Stimulated activated CD4-positive, alpha-beta T cell treated with anti-CD3 and anti-CD28 coated beads, Interleukin-4, amount 100 ng/mL, for 48 hours (primary cell): ENCODE measurements at places on chromosomes 11 and 22.

GRCh38 chr11:2781408-2782274 lies 81.8 kb upstream of the KCNQ1OT1 start:
- DNase-seq, result no peak

DNA sequence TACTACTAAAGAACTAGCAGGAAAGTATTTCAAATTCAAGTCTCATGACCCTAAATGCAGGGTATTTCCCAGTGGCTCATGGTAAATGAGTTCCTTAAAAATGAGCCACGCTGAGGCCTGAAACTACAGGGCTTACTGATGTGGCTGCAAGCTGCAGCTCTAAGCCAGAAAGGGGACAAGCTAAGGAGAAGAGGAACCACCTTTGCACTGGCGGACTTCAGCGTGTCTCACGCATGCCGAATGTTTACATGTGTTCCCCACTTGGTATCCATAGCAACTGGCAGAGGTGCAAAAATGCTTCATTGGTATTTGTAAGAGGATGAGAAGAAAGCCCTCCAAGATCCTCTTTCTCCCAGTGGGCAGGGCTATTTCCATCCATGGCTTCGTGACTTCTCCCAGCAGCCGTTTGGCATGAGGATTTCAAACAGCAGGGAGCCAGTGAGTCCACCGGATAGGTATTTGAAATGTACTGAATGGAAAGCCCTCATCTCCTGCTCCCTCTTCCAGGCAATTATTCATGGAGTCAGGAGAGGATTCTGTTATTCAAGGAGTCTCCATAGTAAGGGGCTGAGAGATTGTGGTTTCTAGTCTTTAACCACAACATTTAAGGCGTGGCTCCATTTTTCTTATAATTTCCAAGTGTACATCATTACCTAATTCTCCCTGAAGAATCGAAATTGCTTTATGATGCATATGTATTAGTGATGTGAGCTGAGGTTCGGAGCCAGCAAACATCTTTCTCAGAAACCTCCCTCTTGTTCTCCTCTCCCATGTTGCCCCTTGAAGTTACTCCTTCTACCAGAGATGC lies 55.3 kb upstream of the CD44 start:
- DNase-seq, result peak; percentile 52

- no peak for DNase-seq
Observed at GRCh38 chr11:102225689-102226568, 91.4 kb upstream of the BIRC3 start.

- no peak for DNase-seq
Observed at GRCh38 chr22:20198557-20199319, 47.9 kb upstream of the CCDC188 start.

- DNase-seq, result no peak
Observed at GRCh38 chr11:117604336-117604995, 192.6 kb downstream of the DSCAML1 start.

DNA sequence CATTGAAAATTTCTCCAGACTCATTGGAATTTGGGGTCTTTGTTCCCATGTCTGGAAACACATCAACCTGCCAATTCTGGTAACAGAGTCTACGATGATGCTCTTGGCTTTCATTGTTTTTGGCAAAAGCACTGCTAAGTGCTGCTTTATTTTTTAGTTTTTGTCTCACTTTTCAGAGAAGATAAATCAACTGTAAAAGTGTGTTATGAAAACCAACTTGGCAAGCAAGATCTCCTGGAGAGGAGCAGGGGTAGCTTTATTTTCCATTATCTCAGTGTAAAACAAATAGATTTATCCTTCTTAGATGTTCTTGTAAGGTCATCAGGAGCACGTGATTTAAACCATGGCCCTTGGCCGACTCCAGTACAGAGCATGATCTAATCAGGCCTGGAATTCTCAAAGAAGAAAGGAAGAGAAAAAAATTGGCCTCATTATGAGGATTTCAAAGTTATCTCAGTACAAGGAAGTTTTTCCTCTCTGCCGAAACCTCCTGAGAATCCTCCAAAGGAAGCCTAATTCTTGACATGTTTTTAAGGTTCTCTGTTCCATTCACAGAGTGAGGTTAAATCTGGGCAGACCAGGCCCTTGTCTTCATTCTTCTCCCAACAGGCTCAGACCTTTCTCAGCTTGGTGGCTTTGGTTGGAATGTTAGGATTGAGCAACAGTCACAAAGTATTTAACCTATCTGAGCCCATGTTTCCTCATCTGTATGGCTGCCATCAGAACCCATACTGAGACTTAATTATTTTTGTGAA lies 16.4 kb upstream of the PAMR1 start:
- no peak for DNase-seq

GRCh38 chr11:38612701-38613100 lies 2014.7 kb upstream of the RAG2 start:
- no peak for DNase-seq

DNA sequence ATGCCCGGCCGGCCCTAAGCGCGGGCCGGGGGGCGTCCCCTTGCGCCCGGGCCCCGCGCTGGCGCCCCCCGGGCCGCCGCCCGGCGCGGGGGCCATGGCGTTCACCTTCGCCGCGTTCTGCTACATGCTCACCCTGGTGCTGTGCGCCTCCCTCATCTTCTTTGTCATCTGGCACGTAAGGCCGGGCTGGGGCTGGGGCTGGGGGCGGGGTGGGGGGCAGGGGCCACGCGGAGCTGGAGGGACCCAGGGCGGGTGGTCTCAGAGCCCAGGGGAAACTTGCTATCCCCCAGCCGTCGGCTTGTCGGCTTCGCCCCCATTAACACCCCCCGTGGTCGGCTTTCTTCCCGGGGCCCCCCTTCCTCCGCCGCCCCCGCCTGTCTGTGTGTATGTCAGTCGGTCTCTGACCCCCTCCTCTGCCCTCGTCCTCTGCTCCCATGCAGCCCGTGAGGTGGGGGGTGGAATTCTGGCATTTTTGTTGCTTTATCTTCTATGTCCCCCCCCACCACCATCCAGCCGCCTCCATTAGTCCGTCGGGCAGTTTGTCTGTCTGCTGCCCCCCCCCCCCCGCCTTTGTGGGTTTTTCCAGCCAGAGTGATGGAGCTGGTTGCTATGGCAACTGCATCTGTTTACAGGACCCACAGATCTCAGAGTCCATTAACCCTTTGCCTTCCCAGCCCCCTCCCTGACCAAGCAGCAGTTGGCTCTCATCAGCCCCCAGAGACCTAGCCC lies 552 bp downstream of the CNIH2 start:
- no peak for DNase-seq

DNA sequence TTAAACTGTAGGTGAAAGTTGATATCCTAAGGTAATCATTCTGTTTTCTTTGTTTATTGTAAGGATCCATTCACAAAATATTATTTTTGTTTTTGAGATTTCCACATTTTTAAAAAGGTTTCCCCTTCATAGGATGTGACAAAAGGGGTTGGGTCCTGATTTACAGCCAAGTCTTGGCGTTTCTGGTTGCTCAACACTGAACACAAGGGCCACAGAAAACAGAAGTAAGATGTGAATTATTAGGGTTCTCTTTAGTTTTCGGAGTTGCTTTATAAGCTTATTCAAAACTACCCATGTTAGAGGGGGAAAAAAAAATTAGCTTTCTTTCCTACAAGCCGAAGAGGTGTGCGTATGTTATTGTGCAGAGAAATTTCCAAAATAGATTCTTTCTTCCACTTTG lies 30.0 kb upstream of the FLI1 start:
- no peak for DNase-seq

DNA sequence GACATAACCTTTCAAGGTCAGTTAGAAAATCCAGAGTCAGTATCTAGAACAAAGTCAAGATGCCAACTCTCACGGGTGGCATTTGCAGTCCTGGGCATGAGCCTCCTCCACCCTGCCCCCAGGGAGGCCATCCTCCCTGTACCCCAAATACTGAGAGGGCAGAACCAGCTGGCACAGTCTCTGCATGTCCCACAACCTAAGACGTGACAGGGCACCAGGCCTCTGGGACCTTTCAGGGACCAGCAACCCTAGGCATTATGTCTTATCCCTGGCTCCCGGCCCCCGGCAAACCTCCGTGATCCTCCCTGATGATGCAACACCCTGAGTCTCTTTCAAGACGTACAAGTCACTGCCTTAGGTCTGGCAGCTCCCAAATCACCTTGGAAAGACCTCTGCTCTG lies 2.0 kb downstream of the MB start:
- DNase-seq, result no peak

GRCh38 chr22:23744001-23744400 lies 6.9 kb downstream of the ZNF70 start:
- DNase-seq, result no peak

DNA sequence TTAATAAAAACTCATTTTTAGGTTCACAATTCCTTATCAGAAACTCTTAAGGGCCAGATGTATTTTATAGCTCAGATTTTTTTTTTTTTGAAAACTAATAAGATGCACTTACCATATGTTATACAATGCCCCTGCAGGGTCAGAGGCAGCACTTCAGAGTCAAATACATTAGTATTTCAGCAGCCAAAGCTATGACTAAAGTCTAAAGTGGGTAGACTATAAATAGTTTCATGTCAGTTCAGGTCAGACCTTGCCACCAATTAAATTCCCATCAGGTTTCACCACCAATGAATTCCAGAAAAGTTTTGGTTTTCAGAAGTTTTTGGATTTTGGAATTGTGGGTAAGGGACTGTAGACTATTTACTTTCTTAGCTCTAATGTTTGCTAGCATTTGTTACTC lies 75.9 kb downstream of the FAM83F start:
- no peak for DNase-seq

DNA sequence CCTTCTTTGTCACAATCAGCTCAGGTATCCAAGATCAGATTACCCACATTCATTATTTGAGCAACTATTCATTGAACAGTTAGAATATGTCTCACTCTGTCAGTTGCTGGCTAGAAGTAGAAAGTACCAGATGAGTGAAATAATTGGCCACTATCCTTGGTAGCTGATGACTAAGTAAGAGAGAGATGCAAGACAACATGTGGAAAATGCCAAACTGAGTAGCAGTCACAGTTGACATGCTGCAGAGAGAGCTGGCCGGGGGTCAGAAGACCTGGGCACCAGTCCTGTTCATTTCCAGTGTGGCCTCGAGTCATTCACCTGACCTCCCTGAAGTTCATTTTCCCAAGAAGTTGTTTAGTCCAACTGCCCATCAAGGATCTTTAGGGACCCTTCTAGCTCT lies 22.5 kb upstream of the SMIM35 start:
- no peak for DNase-seq

- no peak for DNase-seq
Observed at GRCh38 chr11:94254214-94254613, 50.2 kb upstream of the IZUMO1R start.

- no peak for DNase-seq
Observed at GRCh38 chr11:104075706-104076105, 39.3 kb downstream of the DDI1 start.

DNA sequence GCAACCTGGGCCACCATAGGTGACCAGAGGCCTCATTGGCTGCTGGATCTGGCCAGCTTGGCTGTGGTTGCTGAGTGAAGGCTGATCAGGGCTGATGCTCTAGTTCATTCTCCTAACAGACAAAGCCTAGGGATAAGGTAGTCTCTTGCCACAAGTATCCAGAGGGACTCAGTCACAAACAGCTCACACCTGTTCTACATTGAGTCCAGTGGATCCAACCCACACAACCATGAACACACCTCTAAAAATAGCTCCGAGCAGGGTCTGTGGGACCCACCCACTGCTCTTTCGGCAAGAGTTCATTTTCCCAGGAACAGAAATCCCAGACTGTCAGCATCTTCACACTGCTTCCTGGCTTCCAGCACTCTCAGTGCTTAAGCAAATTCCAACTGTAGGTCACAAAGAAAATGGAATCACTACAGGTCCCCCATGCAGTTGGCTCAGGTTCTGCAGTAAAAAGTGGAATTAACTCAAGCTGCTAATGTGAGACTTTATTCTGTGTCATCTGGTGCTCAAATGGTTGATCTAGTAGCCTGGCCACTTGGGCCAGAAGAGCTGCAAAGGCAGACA lies 67.3 kb downstream of the PPFIBP2 start:
- no peak for DNase-seq

GRCh38 chr11:61539831-61540357 lies 31.3 kb downstream of the LRRC10B start:
- DNase-seq, result no peak

- no peak for DNase-seq
Observed at GRCh38 chr11:12276356-12276755, 101.0 kb upstream of the PARVA start.

DNA sequence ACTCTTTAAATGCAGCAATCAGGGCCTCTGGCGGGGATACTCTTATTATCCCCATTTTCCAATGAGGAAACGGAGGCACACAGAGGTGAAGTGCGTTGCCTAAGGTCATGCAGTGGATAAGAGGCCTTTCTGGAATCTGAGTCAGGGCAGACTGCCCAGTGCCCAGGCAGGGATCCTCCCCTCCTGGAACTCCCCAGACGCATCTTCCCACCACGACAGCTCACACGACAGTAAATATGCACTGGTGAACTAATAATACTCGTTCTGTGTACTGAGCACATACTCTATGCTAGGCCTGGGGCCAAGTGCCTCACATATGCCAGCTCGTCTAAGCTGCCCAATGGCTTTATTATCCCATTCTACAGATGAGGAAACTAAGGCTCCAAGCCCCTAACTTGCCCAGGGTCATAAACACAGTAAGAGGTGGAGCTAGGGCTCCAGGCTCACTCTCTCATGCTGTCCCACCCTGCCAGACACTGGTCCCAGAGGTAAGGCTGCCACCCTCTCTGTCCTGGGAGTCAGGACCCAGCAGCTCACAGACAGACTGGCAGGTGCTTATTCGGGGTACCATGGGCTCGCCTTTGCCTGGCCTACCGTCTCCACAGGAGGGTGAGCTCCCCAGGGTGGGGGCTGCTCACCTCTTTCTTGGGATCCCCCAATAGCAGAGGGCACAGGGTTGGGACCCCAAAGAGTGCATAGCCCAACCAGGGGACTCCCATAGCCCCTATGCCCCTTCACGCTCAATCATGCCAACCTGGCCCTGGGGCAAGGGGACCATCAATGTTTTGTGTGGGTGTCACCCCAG lies 2.3 kb downstream of the IL2RB start:
- no peak for DNase-seq

DNA sequence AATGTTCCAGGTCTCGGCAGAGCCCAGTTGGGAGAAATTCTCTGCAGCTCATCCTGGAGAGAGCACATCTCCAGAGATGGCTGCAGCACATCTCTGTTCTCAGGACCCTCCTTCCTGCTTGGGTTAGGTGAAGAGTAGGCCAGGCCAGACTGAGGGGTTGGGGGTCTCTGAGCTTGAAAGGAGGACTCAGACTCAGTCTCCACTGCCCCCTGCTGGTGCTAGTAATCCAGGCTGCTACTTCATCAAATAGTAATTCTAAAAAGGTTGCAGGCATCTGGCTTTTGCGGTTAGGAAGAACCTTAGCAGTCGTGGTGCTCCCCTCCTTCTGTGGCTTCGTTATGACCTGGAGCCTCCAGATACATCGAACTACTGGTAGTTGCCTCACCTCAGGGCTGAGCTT lies 9.7 kb downstream of the TUB start:
- peak; percentile 7 for DNase-seq
